ENCODE measurements at places on chromosomes 5 and 9. TPM values are rescaled to one million over a fixed set of nuclear protein-coding genes. Genes with fewer than 3 reads are reported as not detected.

- H3K4me1 ChIP-seq, result no peaks in the 10 kb centered on the region
- no peak overlapping the region for H3K4me3 ChIP-seq
- no peaks in the 10 kb centered on the region for H3K27me3 ChIP-seq
These were observed 27.7 kb downstream of the HMGCR start for GRCh38 chr5:75364571-75365280.

GRCh38 chr9:4126184-4126865 is 173.5 kb downstream of the GLIS3 start:
- no peaks in the 10 kb centered on the region for H3K36me3 ChIP-seq
- no peak for DNase-seq
- H3K27ac ChIP-seq, result no peak overlapping the region
- H3K4me3 ChIP-seq, result no peak overlapping the region
- no peaks in the 10 kb centered on the region for H3K4me1 ChIP-seq

GRCh38 chr9:135505406-135506187 is 5.1 kb downstream of the MRPS2 start:
- peaks cover 17% of the 10 kb centered on the region for H3K4me1 ChIP-seq
- peaks cover 23% of the 10 kb centered on the region for H3K36me3 ChIP-seq
- H3K4me3 ChIP-seq, result no peak overlapping the region
- DNase-seq, result no peak
- H3K27ac ChIP-seq, result no peak overlapping the region
- H3K27me3 ChIP-seq, result no peaks in the 10 kb centered on the region

DNA sequence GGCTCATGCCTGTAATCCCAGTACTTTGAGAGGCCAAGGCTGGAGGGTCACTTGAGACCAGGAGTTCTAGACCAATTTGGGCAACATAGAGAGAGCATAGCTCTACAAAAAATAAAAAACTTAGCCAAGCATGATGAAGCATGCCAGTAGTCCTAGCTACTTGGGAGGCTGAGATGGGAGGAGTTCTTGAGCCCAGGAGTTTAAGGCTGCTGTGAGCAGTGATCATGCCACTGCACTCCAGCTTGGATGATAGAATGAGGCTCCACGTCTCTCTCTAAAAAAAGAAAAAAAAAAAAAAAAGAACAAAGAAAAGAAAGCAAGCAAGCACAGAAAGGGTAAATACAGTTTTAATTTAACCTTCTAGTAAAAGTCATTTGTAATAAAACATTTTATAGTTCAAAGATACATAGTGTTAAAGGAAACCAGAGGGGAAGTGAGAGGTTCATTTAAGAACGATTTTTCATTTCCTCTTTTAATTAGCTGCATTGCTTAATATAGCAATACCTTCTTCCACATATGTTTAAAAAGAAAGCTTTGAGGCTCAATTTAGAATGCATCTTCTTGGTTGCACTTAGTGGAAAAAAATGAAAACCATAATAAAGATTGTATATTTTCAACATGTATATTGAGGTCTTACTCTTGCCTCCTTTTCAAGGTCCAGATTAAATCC is 14.9 kb downstream of the GAPT start:
- no peak for DNase-seq
- no peak overlapping the region for H3K27ac ChIP-seq
- H3K27me3 ChIP-seq, result no peaks in the 10 kb centered on the region
- no peaks in the 10 kb centered on the region for H3K4me1 ChIP-seq
- no peaks in the 10 kb centered on the region for H3K36me3 ChIP-seq

DNA sequence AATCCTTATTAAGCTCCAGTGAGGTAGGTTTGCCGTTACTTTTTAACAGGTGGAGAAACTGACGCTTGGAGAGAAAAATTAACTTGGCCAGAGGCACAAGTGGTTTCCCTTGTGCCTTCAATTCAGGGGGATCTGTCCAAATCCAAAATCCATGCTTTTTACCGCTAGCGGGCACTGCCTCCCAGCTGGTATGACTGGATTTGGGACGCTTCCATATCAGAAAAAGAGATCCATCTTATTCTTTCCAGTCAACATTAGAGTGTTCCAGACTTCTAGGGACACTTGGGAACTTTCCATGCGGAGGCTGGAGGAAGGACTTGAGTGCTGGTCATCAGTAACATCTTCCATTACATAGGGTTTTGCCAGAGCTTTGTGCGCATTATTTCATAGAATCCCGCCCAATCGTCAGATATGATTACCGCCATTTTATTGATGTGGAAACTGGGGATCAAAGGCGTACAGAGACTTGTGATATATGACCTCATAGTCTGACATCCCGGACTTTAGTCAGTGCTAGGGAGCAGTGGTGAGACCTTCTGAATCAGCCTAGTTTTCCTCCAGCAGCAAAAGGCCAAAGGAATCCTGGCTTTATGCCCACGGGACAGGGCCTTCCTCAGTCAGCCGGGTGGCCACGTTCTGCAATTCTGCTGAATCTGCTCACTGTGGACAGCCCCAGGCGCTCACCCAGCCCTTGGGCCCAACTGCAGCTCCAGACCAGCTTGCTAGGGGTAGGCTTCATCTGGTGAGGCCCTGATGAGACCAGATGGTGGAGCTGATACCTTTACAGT is 1.1 kb upstream of the GNPDA1 start:
- H3K27ac ChIP-seq, result peak overlapping the region; percentile 70
- H3K36me3 ChIP-seq, result no peaks in the 10 kb centered on the region
- DNase-seq, result no peak
- H3K4me3 ChIP-seq, result no peak overlapping the region
- no peaks in the 10 kb centered on the region for H3K27me3 ChIP-seq

DNA sequence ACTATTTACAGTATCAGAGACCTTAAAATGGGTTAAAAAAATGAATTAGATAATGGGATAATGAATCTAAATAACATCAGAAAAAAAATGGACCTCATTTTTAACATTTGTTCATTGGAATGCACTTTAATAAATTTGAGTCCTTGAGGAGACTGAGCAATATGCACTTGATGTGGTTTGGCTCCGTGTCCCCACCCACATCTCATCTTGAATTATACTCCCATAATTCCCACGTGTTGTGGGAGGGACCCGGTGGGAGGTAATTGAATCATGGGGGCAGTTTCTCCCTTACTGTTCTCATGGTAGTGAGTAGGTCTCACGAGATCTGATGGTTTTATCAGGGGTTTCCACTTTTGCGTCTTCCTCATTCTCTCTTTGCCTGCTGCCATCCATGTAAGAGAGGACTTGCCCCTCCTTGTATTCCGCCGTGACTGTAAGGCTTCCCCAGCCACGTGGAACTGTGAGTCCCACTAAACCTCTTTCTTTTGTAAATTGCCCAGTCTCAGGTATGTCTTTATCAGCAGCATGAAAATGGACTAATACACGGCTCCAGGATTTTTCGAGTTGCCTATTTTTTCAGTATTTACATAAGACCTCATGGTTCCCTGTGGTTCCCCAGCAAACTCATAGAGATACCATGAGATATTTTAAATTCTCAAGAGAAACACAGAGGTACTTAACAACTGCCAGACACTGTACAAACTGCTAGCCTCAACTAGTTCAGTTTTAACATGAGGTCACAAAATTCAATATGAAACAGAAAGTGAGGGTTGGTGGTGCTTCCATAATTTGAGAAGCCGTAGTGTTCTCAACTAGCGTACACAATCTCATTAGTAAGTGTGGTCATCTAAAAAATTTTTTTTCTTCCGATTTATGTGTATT is 128.3 kb downstream of the TLE1 start:
- H3K36me3 ChIP-seq, result no peaks in the 10 kb centered on the region
- DNase-seq, result no peak
- H3K27ac ChIP-seq, result no peak overlapping the region
- H3K4me3 ChIP-seq, result no peak overlapping the region
- H3K4me1 ChIP-seq, result no peaks in the 10 kb centered on the region

GRCh38 chr5:146725025-146725424 is 153.5 kb downstream of the PPP2R2B start:
- no peak overlapping the region for H3K4me3 ChIP-seq
- H3K27me3 ChIP-seq, result no peaks in the 10 kb centered on the region
- H3K4me1 ChIP-seq, result no peaks in the 10 kb centered on the region
- no peaks in the 10 kb centered on the region for H3K36me3 ChIP-seq
- no peak overlapping the region for H3K27ac ChIP-seq

The LVRN gene
- not detected for total RNA-seq

DNA sequence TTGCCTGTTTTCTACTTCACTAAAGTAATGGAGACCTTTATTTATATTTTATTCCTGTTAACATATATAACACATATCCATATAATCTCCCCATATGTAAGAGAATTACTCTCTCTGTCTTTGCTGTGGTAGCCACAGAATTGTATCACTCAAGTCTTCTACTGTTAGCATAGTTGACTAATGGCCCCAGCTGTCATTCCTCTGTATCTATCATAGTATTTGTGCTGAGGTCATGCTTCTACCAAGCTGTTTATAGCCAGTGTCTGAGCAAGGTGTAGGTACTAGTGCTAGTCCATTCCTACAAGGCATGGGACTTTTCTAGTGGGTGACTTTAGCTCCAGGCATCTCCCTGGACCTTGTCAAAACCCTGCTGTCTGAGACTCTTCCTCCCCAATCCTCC is 244.1 kb downstream of the KIAA0825 start:
- H3K4me3 ChIP-seq, result no peak overlapping the region
- no peak overlapping the region for H3K27ac ChIP-seq
- no peaks in the 10 kb centered on the region for H3K27me3 ChIP-seq
- no peak for DNase-seq
- H3K36me3 ChIP-seq, result no peaks in the 10 kb centered on the region
- no peaks in the 10 kb centered on the region for H3K4me1 ChIP-seq

GRCh38 chr5:1851290-1851934 is 31.3 kb downstream of the IRX4 start:
- H3K36me3 ChIP-seq, result no peaks in the 10 kb centered on the region
- H3K27ac ChIP-seq, result no peak overlapping the region
- no peak overlapping the region for H3K4me3 ChIP-seq
- no peaks in the 10 kb centered on the region for H3K4me1 ChIP-seq
- no peaks in the 10 kb centered on the region for H3K27me3 ChIP-seq

- H3K27ac ChIP-seq, result no peak overlapping the region
- H3K4me3 ChIP-seq, result no peak overlapping the region
- no peaks in the 10 kb centered on the region for H3K4me1 ChIP-seq
These were observed 50.2 kb upstream of the SAP30L start for GRCh38 chr5:154395407-154396106.

GRCh38 chr9:4638968-4639367 is 23.1 kb upstream of the PLPP6 start:
- peaks cover 11% of the 10 kb centered on the region for H3K4me1 ChIP-seq
- H3K36me3 ChIP-seq, result no peaks in the 10 kb centered on the region
- no peak for DNase-seq
- peaks cover 2% of the 10 kb centered on the region for H3K27me3 ChIP-seq
- H3K27ac ChIP-seq, result no peak overlapping the region

- H3K27ac ChIP-seq, result no peak overlapping the region
- no peak for DNase-seq
- no peaks in the 10 kb centered on the region for H3K4me1 ChIP-seq
- no peak overlapping the region for H3K4me3 ChIP-seq
- no peaks in the 10 kb centered on the region for H3K27me3 ChIP-seq
These were observed 108.7 kb upstream of the SSBP2 start for GRCh38 chr5:81859624-81860023.

DNA sequence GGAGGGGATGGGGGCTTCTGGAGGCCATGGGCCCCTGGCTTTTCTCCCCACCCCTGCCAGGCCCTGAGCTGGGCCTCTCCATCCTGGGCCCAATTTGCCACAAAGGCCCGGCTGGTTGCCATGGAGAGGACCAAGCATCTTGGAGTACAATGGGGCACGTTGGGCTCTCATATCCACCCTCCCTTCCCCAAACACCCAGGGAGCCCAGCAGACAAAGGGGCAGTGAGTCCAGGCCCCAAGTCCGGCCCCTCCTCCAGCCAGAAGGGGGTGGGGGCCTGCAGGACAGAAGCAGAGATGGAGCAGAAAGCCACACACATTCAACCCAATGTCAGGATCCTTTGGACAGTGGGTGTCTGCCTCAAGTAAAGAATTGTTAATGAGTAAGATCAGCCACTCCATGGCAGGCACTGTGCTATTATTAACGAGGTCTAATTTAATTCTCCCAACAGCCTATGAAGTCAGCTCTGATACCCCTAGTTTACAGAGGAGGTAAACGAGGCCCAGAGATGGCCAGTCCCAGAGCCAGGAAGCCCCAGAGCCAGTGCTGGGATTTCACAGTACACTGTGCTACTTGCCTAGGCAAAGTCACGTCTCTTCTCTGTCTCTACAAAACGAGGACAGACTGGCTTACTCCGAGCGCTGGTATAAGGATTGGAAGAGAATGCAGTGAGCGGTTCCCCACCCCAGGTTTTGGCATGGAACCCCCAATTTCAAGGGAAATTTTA is 2.3 kb downstream of the CRB2 start:
- H3K36me3 ChIP-seq, result no peaks in the 10 kb centered on the region
- peaks cover 4% of the 10 kb centered on the region for H3K4me1 ChIP-seq
- no peaks in the 10 kb centered on the region for H3K27me3 ChIP-seq
- DNase-seq, result no peak
- H3K4me3 ChIP-seq, result no peak overlapping the region
- H3K27ac ChIP-seq, result no peak overlapping the region

The SAPCD2 gene
- 1.2 TPM for total RNA-seq

DNA sequence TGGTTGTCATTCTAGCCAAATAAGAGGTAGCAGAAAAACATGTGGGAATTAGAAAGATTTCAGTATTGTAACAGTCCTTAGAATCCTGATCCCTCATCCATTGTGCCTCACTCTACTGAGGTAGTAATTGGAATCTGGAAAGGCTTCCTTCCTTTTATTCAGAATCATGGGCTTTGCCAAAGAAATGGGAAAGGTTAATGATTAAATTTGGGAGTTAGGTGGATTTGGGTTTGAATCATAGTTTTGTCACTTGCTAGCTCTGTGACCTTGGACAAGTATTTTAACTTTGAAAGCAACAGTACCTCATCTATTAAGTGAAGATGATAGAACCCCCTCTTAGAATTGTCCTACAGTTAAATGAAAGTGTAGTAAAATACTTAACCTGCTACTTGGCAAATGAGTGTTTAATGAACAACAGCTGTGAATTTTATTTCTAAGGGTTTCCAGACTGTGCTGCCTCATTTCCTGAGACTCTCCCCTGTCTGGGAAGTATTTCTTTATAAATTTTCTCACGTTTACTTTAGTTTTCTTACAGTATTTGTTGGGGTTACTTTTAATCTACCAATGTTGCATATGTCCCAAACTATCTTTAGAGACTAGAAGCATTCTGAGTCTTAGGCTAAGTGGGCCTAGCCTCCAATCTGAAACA is 11.7 kb downstream of the SPDL1 start:
- peaks cover 50% of the 10 kb centered on the region for H3K36me3 ChIP-seq
- no peak for DNase-seq
- H3K27ac ChIP-seq, result no peak overlapping the region
- H3K4me3 ChIP-seq, result no peak overlapping the region

The TMEM171 gene
- total RNA-seq, result not detected

- H3K36me3 ChIP-seq, result no peaks in the 10 kb centered on the region
- H3K27ac ChIP-seq, result no peak overlapping the region
- H3K4me3 ChIP-seq, result no peak overlapping the region
- DNase-seq, result no peak
- H3K27me3 ChIP-seq, result peaks cover 3% of the 10 kb centered on the region
These were observed 120.6 kb downstream of the DIRAS2 start for GRCh38 chr9:90521811-90522570.
